ENCODE measurements at places on chromosomes 12 and 14. TPM values are rescaled to one million over a fixed set of nuclear protein-coding genes. Genes with fewer than 3 reads are reported as not detected.

DNA sequence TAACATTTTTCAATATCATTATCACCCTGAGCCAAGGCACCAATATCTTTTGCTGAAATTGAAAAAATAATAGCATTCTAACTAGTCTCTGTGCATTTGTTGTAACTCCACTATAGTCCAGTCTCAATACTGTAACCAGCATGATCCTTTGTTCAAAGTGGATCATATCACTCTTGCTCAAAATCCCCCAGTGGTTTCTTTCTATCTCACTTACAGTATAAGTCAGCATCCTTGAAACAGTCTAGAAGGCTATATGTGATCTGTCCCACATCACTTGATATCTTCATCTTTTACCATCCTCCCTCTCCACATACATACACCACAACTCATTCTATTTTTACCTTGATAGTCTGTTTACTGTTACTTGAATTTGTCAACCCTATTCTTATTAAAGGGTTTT is 435.7 kb downstream of the CCER1 start:
- no peak for DNase-seq

DNA sequence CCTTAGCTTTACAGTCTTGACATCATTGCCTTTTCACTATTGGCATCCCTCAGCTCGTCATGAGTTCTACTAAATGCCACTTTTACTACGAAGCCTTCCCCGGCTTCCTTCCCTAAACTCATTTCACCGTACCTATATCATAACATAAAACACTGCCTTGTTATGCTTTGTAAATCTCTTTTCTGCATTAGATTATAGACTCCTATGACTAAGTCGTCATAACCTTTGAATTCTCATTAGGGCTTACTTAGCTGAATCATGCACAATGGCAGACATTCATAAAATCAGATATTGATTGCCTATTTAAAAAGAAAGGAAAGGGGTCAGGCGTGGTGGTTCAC is 21.0 kb downstream of the BTG1 start:
- DNase-seq: no peak

- DNase-seq: no peak
Measured at GRCh38 chr12:62784576-62784975, 150.4 kb downstream of the PPM1H start.

The SNAPC1 gene
- total RNA-seq: 8.5 TPM

DNA sequence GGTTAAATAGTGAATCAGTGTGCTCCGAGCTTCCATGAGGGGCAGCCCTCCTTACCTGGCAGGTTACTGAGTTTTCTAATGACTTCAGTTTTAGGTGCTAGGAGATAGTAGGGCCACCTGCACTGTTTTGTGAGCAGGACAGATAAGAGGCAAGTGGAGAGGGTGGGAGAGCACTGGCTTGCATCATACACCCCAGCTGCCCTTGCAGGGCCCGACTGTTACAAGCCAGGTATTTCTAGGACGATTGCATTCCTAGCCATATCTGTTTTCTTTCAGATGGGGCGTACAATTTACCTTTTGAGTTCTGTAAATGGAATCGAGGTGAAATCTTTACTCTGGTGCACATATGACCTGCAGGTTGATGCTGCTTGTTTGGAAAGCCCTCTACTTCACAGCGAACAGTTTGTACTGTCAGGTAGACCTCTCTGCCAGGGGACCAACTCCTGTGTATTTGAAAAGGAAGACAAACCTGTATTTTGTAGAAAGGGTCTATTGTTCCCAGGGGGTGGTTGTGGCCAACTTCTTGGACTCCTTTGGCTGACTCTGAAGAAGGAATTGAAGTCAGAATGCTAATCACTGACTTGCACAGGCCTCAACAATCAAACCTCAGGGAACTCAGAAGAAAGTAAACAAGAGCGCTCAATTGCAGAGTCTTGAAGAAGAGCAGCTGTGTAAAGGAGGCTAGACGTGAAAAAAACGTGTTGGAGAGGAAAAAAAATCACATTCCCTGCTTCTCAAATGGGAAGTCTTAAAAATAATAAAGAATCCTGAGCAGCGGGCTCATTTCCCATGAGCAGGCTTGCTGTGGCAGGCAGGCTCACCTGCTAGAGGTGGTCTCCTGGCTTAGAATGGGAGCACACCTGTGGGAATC is 57.3 kb downstream of the ETV6 start:
- DNase-seq: no peak

The ZFYVE1 gene
- 11.8 TPM for total RNA-seq

The ERBB3 gene
- total RNA-seq: 1.7 TPM
